Stimulated activated naive CD8-positive, alpha-beta T cell treated with anti-CD3 and anti-CD28 coated beads, Interleukin-15, amount 100 ng/mL, for 72 hours (primary cell): ENCODE measurements at places on chromosomes 6 and 20.

- no peak for DNase-seq
These were observed 92.5 kb downstream of the LRRC1 start for GRCh38 chr6:53887316-53887715.

- no peak for DNase-seq
These were observed 544 bp upstream of the HLA-C start for GRCh38 chr6:31272436-31272835.

DNA sequence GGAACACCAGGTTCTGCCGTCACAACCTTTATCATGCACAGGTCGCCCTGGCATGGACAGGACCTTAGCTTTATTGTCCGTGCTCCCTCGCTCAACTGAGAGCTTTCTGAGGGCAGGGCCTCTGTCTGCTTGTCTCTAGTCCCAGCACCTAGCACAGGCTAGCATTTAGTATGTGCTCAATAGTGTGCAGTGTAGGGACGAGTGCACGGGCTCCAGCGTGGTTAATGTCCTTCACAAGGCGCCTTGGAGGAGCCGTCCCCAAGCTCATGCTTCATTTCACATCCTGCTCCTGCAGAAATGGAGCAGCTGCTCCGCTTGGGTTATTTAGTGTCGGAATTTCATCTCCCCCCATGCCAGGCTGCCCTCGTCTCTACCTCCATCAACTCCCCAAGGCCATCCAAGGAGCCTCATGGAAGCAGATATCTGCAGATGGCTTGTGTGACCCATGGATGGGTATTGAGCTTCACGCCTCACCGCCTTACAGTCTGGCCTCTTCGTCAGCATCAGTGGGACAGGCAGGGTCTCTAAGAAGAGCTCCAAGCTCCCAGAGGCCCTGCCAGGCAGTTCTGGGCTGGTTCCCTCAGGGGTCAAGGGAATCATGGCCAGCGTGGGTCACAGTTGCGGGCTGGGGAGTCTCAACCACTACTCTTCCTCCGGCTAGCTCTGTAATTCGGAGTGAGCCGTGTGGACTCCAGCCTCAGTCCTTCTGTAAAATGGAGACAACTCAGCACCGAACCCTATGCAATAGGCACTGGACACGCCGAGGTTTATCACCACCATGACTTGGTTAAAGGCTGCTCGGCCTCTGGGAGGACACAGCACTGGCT lies 60.8 kb upstream of the APCDD1L start:
- DNase-seq, result no peak

- DNase-seq, result no peak
These were observed 329.2 kb downstream of the DHX35 start for GRCh38 chr20:39291301-39291700.

DNA sequence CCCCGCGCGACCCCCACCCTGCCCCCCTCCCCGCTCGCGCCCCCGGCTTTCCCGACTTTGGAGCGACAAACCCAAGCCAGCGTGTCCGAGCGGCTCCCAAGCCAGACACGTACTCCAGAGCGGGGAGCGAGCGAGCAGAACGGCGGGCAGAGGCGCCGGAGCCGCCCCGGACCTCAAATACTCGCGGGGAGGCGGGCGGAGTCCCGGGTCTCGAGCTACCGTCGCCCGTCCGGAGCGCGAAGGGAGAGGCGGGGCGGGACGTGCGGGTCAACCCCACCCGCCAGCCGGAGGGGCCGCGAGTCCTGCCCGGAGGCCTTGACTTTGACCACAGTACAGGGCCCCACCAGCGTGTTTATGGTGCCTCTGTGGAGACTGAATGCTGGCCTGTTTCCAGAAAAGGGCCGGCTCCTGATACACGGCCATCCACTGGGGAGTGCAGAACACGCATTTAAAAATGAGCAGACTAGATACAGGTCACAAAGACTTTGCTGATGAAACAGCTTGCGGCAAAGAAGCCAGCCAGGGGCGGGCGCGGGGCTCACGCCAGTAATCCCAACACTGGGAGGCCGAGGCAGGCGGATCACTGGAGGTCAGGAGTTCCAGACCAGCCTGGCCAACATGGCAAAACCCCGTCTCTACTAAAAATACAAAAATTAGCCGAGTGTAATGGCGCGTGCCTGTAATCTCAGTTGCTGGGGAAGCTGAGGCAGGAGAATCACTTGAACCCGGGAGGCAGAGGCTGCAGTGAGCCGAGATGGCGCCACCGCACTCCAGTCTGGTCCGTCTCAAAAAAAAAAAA lies at the start of gene SERPINB6:
Gene SERPINB6, minus strand, starts transcription at position 148 of the 799 bp plus-strand sequence. CDS start 12,235 bp downstream, outside the sequence.
- DNase-seq, result peak; percentile 57

DNA sequence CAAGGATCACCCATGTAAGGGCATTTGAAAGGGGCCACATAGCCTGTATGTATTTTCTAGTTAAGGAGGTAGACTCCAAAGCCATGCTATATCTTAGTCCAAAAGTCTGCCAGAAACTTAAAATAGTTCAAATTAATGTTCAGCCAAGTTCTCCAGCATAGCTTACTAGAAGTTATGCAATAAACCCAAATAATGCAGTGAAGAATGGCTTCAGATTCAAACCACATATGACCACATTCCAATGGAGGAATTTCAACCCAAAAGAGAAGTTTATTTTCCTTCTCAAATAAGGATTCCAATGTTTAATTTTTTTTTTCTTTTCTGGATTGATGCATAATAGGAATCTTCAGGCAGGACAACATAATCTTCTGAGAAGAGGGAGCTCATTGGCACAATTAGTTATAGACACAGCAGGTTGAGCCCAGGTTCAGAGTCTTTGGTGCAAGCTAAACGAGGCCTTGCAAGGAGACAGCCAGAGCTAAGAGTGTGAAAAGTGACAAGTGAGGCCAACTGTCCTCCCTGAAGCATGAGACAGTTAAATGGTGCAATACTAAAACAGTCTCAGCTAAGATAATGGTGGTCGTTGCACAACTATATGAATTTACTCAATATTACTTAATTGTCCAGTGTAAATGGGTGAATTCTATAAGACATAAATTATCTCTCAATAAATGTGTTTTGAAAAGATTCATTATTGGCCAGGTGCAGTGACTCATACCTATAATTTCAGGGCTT lies 598.8 kb upstream of the CDH4 start:
- no peak for DNase-seq

DNA sequence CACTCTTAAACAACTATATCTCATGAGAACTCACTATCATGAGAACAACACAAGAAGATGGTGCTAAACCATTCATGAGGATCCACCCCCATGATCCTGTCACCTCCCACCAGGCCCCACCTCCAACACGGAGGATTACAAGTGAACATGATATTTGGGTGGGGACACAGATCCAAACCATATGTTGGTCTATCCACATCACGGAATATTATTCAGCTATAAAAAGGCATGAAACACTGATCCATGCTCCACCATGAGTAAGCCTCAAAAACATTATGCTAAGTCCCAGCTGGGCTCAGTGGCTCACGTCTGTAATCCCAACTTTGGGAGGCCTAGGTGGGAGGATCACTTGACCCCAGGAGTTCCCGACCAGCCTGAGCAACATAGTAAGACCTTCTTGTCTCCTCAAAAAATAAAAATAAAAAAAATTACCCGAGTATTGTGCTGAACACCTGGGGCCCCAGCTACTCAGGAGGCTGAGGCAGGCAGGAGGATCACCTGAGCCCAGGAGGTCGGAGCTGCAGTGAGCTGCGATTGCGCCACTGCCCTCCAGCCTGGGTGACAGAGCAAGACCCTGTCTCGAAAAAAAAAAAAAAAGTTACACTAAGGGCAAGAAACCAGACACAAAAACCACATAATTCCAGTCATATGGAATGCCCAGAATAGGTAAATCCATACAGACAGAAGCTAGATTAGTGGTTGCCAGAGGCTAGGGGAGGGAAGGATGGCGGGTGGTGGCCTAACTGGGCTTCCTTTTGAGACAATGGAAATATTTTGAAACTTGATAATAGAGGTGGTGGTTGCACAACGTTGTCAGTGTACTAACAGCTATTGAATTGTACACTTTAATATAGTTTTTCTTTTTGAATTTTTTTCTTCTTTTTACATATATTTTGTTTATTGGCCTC lies 43.1 kb downstream of the ZNF217 start:
- no peak for DNase-seq

DNA sequence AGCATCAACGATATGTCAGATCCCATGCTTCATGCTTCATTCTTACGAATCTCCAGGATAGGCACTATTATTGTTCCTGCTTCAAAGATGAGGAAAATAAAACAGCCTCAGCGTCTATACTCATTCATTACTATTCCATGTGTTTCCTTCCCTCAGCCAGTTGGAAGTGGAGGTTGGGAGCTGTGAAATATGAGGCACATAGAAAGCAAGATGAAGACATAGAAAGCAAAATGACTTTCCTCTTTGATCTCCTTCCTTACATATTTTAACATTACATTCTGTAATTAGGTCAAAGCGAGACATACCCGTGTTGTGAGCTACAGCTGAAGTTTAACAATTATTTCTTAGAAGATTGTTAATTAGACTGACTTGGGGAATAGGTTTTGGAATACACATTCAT lies 125.4 kb downstream of the FYN start:
- DNase-seq, result no peak

DNA sequence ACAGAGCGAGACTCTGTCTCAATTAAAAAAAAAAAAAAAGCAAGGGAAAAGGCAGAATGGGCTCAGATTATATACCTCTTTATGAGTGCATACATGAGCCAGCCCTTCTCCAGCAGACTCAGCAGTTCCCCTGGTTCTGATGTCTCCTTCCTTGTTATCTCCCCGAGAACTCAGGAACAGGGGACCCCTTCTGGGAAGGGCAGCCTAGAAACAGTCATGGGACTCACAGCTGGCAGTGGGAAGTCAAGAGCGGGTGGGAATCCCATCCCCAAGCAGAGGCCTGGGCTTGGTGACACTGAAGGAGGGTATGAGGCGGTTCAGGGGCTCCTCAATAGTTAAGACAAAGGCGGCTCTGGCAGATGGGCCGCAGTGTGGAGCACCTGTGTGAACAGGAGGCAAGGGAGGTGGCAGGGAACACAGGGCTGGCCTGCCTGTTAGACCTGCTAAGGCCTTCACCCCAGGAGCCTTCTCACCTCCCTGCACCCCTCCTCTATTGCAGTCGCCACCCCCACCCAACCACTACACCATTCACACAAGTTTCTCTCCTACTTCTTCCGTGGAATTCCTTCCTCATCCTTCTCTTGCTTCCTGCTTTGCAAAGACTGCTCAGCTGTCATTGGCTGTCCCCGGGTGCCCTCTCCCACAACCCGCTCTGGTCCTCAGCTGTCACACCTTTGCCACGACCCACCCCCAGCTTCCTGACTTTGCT lies 29.7 kb upstream of the MDFI start:
- no peak for DNase-seq

GRCh38 chr6:11429577-11429976 lies 108.0 kb upstream of the TMEM170B start:
- DNase-seq, result peak; percentile 28
